ENCODE measurements at places on chromosomes 6 and 20.

- DNase-seq: no peak
Observed at GRCh38 chr6:166343150-166343487, 774 bp upstream of the SFT2D1 start.

DNA sequence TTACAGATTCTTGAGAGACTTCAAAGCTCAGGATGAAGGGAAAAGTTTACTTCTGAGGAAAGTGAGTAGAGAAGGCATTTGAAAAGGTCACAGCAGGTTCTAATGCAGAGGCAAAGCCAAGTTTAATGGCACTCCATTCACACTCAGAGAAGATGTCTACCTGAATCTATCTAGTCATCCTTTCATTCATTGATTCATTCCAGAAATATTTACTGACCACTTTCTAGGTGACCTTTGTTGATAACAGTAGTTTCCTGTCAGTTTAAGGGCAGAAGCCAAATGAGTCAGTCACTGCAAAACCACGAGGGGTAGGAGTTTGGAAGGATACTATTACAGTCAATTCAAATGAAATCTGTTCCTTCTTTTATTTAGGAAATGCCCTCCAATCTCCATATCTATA lies 30.8 kb downstream of the FBXO5 start:
- DNase-seq: no peak

DNA sequence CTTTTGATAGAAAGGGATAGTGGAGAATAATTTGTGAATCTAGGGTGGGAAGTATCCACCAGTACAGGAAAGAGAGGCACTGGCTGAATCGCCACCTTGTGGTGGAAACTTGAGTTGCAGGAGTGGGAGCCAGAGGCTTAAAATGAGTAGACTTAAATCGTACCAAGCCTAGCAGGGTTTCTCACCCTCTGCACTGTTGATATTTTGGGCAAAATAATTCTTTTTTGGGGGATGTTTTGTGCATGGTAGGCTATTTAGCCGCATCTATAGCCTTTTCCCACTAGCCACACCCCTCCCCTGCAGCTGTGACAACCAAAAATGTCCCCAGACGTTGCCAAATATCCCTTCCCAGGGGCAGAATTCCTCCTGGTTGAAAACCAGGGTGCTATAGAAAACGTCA lies 119.1 kb downstream of the DHX35 start:
- peak; percentile 59 for DNase-seq

- no peak for DNase-seq
Observed at GRCh38 chr6:42032366-42032765, 18.0 kb upstream of the TAF8 start.

GRCh38 chr6:85460921-85461797 lies 11.3 kb downstream of the NT5E start:
- DNase-seq: no peak

- no peak for DNase-seq
Observed at GRCh38 chr6:107550241-107550840, 60.4 kb downstream of the SOBP start.

DNA sequence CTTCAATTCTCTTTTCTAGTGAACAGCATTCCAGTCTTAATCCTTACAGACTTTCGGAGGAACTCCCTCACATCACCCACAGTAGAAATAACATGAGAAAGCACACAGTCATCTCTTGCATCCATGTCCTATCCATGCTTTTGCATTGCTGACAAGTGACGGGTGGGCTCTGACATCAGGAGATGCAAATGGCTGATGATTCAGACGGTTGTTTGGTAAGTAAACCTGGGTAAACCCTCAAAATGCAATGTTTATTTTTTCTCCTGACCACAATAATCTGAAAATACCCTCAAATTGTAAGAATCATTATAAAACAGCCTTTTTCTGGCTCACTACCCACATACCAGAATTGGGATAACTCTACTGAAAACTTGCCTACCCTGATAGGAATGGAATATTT lies 792.0 kb downstream of the MAFB start:
- DNase-seq: no peak

DNA sequence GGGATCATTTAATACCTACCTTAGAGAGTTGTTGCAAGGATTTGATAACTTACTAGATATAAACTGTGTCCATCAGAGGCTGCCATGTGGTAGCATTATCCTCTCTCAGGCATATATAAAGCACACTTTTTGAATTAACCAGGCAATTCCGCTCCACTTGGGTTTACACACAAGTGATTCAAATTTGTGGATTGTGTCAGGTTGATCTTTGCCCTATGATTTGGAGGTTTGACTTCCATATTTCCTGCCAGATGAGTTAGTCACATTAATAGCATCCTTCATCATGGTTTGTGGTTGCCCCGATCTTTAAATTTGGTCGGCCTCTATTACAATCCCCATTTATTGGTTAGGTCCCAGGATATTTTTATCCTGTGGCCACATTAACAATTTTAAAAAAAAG lies 44.8 kb upstream of the CTAGE9 start:
- DNase-seq: no peak

- DNase-seq: no peak
Observed at GRCh38 chr20:54344832-54345231, 130.6 kb upstream of the DOK5 start.

DNA sequence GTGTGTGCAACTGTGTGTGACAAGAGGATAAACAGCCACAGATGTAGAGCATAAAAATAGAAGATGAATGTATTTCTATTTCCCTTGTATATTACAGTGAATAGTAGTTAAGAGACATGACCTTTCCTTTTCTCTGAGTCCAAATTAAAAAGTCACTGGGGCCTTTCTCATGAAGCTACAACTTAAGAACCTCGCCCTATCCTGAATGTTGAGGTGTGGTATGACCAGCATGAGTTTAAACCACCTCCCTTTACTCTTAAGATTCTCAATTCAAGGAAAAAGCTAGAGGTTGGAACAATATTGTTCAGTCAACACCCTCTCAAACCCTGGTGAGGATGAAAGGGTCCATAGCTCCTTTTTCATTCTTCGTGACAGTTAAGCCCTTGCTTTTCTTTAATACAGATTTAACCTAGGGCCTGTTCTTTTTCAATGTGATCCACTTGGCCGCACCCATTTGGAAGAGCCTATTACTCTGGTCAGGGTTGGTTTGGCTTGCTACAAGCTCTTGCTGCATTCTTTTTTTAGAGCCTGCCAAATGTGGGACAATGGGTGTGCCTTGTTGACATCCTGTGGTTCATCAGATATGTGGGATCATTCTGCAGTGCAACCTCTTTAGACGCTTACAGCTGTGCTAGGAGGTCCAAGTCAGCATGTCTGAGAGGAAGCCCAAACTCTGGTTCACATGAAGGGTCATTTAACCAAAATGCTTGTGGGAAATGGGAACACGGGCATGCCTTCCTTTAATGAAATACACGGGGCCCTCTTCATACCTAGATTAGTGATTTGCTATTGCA lies 290.0 kb downstream of the HAO1 start:
- no peak for DNase-seq

DNA sequence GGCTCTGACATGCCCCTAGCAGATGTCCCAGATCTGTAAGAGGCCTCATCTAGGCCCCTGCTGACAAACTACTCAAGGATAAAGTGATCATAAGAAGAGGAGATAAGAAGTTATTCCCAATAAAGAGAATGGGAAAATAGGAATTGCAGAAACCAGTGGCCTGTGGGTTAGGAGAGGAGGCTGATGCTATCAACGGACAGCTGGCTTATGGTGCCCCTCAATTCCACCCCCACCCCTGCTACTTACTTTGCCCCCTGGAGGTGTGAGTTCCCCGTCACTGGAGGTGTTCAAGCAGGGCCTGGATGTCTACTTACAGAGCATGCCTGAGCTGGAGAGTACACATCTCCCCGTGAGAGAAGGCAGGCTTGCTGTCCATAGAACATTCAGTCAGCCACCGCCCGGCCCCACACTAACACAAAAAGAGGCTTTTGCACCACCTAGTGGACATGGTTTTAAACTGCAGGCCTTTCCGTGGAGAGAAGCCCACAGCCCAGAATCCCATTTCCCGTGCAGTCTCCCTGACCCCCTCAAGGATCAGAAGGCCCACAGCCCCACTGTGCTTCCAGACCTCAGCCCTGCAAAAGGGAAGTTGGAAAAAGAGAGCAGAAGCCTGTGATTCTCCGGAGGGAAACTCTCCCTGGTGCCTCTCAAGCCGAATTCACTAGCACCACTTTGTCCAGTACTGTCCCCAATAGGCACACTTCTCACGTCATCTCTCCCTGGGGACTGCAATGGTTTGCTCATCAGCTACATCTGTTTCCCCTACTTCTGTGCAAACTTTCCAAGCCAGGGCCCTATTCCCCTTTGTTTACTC lies 23.8 kb upstream of the BNIP5 start:
- peak; percentile 15 for DNase-seq

GRCh38 chr20:5327356-5327755 lies 10.6 kb upstream of the PROKR2 start:
- DNase-seq: no peak

DNA sequence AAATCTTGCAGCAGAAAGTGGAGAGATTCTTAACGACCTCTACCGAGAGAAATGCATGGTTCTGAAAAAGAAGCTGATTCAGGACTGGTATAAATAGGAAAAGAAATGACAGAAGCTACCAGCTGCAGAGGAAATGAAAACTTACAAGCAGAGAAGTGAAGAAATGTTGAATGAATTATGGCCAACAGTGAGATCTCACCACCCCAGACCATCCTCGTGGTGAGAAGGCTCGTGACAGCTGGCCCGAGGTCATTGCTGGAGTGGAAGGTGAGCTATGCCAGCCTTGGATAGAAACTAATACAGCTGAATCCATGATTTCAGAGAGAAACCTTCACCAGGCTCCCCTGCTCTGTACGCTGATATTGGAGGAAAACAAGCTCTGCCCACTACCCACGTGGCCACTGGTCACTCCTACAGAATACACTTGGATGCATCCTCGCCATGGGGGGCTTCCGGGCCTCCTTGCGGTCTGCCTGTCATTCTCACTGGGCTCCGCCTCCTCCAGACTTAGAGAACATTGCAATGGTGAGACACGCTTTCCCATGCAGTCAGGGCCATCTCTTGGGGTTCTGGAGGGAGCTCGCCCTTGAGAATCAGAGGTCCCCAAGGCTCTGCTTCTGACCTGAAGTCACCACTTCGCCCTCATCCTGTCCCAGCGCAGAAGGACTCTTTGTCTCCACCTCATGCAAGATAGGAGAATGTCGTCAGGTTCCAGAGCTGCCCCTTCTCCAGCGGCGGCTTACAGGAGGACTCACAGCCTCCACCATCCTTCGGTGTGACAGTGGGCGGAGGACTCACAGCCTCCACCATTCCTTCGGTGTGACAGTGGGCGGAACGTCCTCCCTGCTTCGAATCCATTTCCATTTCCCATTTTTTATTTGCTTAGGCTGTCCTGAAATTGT lies 10.6 kb upstream of the TUBB2B start:
- DNase-seq: no peak

- DNase-seq: no peak
Observed at GRCh38 chr6:17835784-17836183, 129.1 kb upstream of the NUP153 start.

- DNase-seq: no peak
Observed at GRCh38 chr6:108592371-108593337, 31.9 kb downstream of the FOXO3 start.

DNA sequence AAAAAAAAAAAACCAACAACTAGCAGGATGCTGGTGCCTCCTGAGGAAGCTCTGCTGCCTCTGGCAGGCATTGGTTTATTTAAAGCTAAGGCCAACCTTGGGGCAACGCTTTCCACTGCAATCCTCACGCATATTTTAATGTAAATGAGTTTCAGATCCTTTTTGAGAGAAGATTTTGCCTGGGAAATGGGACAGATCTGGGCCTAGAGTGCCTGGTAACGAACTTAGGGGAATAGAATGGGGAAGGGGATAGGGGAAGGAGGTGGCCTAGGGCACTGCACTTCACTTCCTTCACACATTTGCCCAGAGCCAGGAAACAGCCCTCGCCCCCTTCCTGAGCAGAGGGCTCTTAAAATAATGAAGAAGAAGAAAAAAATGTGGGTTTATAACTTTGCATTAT lies 132.7 kb upstream of the TMEM170B start:
- no peak for DNase-seq

DNA sequence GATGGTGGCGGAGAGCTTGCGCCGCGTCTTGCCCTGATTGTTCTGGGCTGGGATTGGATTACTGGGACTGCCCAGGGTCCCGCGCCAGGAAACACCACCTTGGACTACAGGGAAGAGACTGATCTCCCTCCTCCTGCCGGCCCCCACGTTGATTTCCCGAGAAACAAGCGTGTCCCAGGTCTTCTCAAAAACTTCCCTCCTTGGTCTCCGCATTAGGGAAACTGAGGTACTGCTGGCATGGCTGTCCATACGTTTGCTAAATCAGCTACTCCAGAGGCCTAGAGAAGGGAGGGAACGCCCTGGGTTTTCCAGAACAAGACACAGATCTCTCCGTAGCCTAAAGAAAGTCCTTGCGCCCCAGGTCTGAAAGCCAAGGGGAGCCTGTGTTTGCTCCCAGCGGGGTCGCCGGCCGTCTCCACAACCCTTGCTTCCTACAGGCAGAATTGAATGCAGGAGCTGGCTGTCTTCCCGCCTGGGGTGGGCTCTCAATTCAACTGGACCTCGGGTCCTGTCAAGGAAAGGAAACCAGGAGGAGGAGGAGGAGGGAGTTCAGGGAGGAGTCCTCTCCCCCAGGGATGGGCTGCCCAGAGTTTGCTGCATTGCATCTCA lies 29.2 kb downstream of the TFAP2A start:
- DNase-seq: no peak

DNA sequence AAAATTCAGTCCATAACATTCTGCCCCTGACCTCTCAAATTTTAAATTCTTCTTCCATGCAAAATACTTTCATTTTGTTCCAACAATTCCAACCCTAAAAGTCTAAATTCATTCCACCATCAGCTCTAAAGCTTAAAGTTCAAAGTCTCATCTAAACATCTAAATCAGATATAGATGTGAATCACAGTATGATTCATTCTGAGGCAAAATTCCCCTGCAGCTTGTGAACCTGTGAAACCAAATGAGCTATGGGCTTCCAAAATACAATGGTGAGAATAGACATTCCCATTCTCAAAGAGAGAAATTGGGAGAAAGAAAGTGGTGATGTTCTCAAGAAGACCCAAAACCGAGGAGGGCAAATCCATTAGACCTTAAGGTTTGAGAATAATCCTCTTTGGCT lies 309.8 kb downstream of the HIVEP2 start:
- DNase-seq: no peak

DNA sequence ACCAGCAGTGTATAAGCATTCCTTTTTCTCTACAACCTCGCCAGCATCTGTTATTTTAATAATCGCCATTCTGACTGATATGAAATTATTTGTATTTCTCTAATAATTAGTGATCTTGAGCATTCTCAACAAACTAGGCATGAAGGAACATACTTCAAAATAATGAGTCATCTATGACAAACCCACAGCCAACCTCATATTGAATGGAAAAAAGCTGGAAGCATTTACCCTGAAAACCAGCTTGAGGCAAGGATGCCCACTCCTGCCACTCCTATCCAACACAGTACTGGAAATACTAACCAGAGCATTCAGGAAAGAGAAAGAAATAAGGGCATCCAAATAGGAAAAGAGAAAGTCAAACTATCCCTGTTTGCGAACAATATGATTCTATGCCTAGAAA lies 390.6 kb upstream of the ID4 start:
- no peak for DNase-seq

GRCh38 chr6:159074120-159074684 lies 29.4 kb upstream of the TAGAP start:
- peak; percentile 63 for DNase-seq
